ENCODE measurements at places on chromosomes 1 and 21.

DNA sequence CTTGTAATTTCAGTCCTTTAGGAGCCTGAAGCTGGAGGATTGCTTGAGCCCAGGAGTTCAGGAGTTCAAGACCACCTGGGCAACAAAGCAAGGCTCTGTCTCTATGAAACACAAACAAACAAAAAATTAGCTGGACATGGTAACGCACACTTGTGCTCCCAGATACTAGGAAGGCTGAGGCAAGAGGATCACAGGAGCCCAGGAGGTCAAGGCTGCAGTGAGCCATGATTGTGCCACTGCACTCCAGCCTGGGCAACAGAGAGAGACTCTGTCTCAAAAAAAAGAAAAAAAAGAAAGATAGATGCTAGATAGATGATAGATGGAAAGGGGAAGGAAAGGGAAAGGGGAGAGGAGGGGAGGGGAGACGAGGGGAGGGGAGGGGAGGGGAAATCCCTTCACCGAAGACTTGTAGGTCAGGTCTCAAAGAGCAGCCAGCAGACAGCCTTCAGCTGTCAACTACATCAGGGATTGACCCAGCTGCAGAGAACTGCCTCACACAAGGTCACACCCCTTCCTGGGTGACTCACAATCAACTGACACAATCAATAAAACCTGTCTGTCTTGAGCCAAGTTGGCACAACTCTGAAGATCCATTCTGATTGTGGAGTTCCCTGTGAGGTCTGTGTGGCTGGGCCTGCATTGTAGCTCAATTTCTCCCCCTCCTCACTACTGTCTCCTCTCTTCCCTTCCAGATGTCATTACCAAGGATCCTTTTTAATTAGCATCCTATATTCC, 200.6 kb downstream of the RGS7 start:
- peak; percentile 2 for DNase-seq

DNA sequence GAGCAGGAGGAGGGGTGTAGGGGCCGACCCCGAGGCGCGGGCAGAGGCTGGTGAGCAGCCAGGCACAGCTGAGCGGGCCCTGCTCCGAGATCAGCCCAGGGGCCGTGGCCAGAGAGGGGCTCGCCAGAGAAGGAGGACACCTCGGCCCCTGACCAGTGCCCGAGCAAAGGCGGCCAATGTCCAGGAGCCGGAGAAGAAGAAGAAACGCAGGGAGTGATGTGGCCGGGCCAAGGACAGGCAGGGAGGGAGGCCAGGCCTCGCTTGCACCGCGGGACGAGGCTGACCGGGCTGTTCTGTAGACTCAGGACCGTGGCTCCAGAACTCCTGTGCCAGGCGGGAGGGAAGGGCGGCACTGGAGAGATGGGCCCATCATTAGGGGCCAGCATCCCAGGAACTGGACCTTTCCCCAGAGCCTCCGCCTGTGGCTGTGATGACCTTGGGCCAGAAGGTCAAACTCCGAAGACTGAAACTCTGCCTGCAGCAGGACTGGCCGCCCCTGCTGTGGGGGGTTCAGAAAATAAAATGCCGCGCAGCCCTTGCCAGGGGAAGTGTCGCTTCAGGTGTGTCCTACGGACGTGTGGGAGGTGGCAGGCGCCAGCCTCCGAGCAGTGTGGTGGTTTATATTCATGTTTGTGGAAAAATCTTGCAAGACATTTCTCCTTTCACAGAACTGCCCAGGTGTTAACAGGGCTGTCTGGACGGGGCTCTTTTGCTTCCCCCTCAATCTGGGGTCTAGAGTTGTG, 14.4 kb downstream of the RRP1 start:
- no peak for DNase-seq

- no peak for DNase-seq
These were observed 54.7 kb upstream of the SSBP3 start for GRCh38 chr1:54460861-54461387.

DNA sequence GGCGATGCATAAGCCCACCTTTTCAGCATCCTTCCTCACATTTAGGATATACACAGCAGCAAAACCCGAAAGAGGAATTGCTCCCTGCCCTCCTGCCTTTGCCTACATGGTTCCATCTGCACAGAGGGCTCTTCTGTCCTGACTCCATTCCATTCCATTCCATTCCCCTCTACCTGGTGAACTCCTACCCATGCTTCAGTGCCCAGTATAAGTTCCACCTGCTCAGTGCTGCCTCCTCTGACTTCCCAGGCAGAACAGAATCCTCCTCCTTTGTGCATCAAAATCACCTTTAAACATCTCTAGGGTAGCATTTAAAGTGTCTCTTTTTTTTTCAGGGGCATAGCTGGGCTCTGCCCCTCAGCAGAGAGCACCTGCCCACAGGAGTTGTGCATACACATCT, 112.9 kb downstream of the PCNX2 start:
- DNase-seq, result no peak

GRCh38 chr1:156258859-156259258, 11.0 kb upstream of the PAQR6 start:
- DNase-seq, result no peak

GRCh38 chr1:168408884-168409283, 128.2 kb downstream of the TBX19 start:
- DNase-seq, result peak; percentile 22

GRCh38 chr1:171841931-171842761, 848 bp downstream of the DNM3 start:
- DNase-seq, result no peak

- no peak for DNase-seq
These were observed 53.0 kb downstream of the EYA3 start for GRCh38 chr1:28035420-28035819.

GRCh38 chr1:80064524-80064923, 1058.0 kb upstream of the ADGRL4 start:
- DNase-seq, result peak; percentile 47

- DNase-seq, result no peak
These were observed 515.8 kb downstream of the PTPRU start for GRCh38 chr1:29752141-29752540.

GRCh38 chr21:16078382-16078781, 348.6 kb downstream of the USP25 start:
- DNase-seq, result no peak

GRCh38 chr1:63630666-63631065, 37.5 kb downstream of the PGM1 start:
- DNase-seq, result no peak

DNA sequence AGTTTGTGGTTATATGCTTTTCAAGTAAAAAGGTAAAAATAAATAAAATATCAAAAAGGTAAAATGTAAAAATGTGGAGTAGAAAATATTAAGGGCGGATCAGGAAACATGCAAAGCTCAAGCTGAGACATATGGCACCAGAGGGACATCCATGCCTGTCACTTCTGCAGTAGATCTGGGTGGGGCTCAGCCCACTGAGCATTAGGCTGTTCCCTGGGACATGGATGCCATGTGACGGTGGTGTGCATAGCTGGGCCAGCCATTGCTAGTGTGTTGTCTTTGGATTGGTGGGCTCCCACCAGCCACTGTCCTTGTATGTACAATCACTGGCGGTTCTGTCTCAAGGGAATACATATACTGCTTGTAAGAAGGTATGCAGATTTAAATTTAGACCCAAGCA, 3.0 kb downstream of the TTC13 start:
- DNase-seq, result no peak

DNA sequence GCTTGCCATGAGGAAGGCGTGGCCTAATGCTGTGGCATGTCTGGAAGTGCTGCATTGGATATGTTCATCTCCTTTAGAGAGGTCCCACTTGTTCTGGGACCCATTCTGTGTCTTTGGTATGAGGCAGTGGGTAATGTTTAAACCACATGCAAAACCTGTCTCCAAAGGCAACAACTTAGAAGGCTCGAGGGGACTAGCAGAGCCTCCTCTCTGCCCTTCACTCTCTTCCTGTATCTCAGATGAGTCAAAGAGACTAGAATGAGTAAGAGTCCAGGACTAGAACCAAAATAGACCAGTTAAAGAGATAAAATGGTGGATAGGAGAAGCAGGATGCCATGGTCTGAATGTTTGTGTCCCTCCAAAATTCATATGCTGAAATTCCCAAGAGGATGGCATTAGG, 220.8 kb upstream of the KIAA0040 start:
- DNase-seq, result no peak

GRCh38 chr1:8429549-8430110, 111.7 kb downstream of the SLC45A1 start:
- DNase-seq, result no peak

DNA sequence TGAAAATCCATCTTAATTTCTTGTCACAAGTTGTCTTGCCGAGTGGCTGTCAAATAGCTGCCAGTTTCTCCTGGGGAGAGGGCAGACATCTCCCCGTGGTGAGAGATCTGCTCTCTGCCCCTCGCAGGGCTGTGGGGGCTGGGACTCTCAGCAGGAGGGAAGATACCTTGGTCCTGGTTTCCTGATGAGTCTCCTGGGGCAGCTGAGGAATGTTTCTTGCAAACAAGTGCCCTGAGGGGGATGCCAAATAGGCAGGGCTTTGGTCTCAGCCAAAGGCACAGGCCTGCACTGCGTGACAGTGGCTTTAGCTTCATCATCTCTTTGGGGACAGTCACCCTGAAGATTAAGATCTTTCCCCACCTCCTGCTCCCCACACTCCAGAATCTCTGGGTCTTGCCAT, 40.9 kb downstream of the SYT6 start:
- DNase-seq, result no peak

- DNase-seq, result no peak
These were observed 108.8 kb downstream of the KIF26B start for GRCh38 chr1:245263529-245264095.

DNA sequence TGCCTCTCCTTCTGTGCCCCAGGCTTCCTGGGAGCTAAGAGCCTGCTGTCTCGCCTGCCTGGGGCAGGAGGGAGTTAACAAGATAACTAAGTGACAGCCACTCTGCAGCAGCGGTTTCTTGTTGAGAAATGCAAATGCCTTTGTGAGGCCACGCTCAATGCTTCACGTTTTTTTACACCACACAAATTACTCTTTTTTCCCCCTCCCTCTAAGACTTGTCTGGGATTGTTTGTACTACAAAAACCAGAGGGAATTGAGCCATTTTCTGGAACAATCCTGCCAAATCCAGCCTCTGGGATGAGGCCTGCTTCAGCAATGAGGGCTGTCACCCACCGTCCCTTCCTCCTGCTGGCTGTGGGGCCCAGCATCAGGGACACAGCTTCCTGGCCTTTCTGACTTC, 119.6 kb downstream of the ACTL8 start:
- peak; percentile 90 for DNase-seq

DNA sequence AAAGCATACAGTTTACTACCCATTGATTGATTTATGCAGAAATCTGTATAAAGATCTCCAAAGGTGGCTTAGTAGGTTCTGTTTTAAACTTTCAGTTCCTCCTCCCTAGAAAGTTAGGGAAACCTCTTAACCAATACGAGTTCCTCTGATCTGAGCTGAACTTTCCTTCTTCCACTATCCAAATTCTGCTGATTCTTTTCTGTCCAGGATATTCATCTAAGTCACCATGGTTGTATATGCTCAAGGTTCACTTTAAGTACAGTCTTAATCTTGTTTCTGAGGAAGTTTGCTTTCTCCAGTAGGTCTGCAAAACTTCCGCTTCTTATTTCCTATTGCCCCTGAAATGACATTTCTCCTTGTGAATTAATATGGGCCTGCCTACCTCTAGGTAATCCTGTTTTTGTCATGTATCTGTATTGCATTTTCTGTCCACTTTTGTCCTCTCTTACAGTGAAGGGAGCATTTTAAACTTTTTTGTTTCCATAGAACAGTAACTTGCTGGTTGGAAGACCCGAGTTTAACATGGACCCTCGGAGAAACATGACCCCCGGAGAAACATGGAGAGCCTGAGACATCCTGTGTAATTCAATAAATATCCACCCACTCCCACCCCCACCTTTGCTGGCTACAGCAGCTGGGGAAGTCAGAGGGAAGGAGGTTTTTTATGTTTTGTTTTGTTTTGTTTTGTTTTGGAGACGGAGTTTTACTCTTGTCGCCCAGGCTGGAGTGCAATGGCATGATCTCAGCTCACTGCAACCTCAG, 16.7 kb upstream of the TUT4 start:
- DNase-seq, result no peak

- no peak for DNase-seq
These were observed 875 bp upstream of the FAM3B start for GRCh38 chr21:41315726-41316125.

DNA sequence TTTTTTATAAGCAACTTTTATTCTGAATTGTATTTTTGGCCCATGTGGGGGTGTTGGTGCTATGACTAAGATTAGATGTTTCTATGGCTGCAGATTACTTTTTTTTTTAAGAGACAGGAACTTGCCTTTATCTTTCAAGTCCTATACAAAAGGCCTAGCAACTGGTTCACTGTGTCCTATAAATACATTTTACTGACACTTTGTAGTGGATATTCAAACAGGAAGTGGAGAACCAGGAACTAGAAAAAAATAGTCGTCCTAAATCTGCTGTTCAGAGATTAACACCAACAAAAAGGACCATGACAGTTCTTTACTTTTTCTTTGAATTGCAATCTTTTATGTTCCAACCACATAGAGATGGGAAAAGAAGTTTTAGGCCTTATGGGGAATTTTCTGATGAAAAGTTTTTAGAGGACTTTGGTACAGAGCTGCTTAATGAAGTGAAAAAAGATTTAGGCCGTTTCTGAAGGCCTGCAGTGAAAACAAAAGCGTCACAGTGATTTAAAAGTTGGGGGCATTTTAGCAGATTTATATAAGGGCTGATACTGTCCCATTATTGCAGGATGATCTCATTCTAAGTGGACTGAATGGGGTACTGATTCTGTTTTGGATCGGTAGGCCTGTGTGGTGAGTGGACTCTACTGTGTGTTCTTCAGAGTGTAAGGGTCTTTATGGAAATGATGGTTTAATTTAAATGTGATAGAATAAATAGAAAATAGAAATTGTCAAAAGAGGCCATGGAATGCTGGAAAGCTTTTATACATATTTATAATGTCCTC, 136.4 kb upstream of the DEPDC1 start:
- DNase-seq, result no peak

DNA sequence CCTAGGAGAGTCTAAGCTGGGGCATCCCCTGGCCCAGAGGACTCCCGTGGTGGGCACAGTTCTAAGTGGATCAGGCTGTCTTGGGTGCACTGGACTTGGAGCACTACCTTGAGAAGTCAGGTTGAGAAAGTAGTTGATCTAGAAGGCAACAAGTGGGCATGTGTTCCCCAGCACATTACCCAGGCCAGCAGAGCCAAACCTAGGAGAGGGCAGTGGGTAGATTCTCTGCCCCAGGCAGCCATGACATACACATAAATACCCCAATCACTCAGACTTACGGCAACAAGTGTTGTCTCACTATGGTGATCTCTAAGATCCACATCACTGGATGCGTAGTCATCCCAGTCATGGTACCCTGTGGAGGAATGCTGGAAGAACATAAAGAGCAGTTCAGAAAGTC, 1.6 kb upstream of the PMF1 start:
- no peak for DNase-seq

DNA sequence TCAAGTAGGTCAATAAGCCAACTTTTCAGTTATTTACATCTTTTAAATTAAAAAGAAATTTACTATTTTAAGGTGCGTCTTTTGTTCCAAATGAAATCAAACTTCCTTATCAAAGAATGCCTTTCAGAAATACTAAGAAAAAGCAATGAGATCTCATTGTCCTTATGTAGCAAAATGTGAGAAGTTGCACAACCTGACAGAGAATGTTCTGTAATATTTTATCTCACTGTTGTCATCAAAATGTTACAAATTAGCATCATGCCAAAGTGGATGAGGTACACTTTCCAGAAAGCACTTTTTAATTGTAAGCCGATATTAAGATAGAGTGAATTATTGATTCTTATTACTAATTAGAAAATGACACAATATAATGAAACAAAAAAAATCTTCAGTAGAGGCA, 50.4 kb downstream of the KCNT2 start:
- DNase-seq, result no peak
